ENCODE measurements at places on chromosomes 11 and 22.

- DNase-seq: no peak
These were observed 19.5 kb downstream of the MRGPRD start for GRCh38 chr11:68961245-68961644.

DNA sequence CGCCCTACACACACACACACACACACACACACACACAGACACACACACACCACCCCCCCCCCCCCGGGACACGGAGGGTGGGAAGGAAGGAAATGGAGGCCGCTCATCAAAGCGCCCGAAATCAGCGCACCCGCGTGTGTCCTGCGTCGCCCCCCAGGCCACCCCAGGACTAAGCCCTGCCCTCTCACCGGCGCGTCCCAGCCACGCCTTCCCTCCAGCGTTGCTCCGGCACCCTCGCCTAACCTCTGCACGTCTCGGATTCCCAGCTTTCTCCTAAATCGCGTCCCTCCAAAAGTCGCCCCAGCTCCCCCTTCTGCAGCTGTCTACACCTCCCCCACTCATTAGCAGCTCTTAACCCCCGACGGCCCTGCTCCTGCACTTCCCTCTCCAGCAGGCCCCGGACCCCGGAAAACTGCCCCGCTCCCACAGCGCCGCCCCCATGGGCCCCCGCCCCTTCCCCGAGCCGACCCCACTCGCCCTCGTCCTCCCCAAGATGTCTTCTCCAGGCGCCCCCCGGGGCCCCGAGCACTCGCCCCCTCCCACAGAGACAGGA, 557 bp downstream of the PACSIN2 start:
- no peak for DNase-seq

- no peak for DNase-seq
These were observed 119.7 kb upstream of the CD82 start for GRCh38 chr11:44445500-44446365.

- DNase-seq: no peak
These were observed 2.2 kb downstream of the RNF185 start for GRCh38 chr22:31162015-31162765.

DNA sequence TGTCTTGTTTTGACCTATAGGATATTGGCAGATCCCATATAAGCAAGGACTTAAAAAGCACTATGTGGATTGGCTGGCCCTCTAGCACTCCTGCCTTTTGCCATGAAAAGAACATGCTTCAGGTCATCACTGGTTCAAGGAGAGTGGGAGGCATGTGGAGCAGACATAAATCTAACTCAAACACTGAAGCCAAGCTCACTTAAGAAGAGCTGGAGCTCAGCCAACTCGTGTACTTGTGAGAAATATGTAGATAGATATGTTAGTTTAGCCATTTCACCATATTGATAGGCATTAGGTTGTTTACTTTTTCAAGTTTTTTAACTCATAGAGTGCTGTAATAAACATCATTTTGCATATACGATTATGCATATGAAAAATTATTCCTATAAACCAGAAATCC, 19.9 kb upstream of the BBOX1 start:
- DNase-seq: no peak

DNA sequence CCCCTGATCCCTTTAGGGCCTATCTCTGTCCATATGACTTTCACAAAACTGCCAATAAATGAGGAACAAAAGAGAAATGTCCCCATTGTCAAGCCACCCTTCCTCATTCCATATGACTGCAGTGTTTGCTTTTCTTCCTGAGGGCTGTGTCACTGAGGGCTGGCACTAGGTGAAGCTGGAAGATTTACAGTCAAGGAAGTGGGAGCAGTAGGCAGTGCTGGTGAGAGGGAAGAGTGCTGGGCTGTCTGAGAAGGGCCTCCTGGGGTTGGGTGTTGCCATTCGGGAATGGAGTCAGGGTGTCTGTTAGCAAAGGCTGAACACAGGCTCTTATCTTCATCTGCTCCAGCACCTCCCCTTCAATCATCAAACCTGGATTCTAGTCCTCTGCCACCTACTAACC, 30.9 kb downstream of the INSC start:
- DNase-seq: no peak

DNA sequence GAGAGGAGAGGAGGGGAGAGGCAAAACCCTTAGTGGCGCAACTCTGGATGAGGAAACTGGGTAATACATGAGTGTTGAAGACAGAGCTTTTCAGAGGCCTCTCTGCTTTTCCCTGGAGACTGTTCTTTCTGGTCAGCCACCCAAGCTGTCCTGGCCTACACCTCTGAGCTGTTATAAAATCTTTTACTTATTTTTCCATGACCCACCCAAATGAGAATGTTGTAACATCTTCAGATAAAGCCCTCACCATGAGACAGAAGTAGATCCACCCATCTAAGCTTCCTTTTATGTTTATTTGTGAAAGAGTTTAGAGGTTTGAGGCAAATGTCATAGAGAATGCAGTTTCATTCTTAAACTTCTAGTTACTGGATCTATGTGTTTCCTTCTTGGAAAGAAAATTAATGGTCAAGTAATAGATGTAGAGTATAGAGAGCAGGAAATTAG, 20.3 kb upstream of the APLP2 start:
- no peak for DNase-seq

- no peak for DNase-seq
These were observed 753 bp downstream of the PRPF19 start for GRCh38 chr11:60905551-60906113.

DNA sequence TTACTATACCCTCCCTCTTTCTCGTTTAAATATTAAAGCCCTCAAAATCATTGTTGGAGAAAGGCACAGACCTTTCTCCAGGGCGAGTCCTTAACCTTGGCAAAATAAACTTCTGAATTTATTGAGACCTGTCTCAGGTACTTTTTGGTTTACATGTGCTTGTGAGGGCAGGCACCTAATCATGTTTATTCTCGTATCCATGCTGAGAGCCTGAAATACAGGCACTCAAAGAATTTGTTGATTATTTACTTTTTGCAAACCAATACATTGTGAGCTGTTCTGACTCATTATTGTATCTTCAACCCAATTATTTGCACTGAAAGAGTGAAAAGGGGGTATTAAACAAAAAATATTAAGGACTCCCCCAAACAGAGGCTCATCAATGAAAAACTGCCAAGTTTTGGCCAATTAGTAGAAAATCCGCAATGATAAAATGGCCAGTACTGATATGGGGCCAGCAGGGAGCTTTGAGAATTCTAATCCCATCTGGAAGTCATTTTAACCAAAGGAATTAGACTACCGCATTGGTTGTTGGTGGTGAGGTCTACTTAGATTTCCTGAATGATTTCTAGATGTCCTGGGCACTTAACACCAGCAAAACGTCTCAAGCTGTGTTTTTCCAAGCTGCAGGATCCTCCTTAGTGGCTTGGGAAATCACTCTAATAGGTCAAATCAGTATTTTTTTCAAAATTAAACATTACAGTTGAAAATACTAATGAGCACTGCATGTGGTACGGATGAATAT, 157.3 kb downstream of the SWAP70 start:
- no peak for DNase-seq

- DNase-seq: no peak
These were observed 148.7 kb downstream of the OR4C45 start for GRCh38 chr11:50181334-50181733.

- DNase-seq: no peak
These were observed 86.9 kb downstream of the LDLRAD3 start for GRCh38 chr11:36030731-36031281.

- no peak for DNase-seq
These were observed 301.1 kb downstream of the GUCY1A2 start for GRCh38 chr11:106717222-106717621.

GRCh38 chr11:71340086-71340606, 87.8 kb upstream of the SHANK2 start:
- no peak for DNase-seq

GRCh38 chr11:71342951-71343827, 90.8 kb upstream of the SHANK2 start:
- DNase-seq: no peak

GRCh38 chr11:16043617-16044016, 312.7 kb downstream of the SOX6 start:
- DNase-seq: no peak

DNA sequence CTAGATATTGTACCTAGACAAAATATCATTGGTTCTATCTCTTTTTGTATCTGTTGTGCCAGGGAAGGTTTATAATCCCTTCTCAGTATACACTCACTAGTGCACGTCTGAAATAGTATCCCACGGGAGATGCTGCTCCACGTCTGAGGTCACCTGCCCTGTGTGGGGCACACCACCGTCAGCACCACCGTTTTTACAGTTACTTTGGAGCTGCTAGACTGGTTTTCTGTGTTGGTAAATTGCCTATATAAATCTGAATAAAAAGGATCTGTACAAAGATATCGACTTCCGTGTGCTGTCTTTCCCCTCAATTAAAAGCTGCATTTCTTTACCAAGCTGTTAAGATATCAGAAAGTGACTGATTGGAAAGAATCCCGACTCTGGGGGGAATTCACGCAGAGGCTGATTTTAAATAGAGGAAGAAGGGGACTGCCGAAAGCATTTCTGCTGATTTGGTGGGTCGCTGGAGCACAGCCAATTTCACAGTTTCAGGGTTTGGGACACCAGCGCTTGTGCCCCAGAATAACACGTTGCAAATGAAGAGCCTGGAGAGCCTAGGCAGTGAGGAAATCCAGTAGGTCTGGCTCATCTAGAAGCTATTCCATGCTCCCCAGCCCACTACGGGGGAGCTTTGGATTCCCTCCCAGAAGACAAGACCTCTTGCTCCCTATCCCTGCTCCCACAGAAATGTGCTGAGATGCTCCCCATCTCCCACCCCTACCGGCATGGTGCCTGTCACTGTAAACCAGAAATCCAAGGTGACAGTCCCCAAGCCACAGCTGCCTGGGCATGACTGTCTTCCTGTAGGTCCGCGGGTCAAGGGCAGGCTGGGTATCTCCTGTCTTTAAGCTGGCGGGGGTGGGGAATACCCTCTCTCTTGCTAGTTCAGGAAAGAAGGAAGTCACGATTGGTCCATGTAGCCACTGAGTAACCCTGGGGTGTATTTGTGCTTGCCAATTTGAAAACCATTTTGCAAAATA, 12.7 kb upstream of the MYO18B start:
- no peak for DNase-seq

- DNase-seq: no peak
These were observed 125.7 kb upstream of the C11orf58 start for GRCh38 chr11:16612566-16613261.

- no peak for DNase-seq
These were observed 1083.5 kb upstream of the TENM4 start for GRCh38 chr11:80524349-80524748.

GRCh38 chr22:25797498-25798290, 55.7 kb downstream of the MYO18B start:
- DNase-seq: no peak

DNA sequence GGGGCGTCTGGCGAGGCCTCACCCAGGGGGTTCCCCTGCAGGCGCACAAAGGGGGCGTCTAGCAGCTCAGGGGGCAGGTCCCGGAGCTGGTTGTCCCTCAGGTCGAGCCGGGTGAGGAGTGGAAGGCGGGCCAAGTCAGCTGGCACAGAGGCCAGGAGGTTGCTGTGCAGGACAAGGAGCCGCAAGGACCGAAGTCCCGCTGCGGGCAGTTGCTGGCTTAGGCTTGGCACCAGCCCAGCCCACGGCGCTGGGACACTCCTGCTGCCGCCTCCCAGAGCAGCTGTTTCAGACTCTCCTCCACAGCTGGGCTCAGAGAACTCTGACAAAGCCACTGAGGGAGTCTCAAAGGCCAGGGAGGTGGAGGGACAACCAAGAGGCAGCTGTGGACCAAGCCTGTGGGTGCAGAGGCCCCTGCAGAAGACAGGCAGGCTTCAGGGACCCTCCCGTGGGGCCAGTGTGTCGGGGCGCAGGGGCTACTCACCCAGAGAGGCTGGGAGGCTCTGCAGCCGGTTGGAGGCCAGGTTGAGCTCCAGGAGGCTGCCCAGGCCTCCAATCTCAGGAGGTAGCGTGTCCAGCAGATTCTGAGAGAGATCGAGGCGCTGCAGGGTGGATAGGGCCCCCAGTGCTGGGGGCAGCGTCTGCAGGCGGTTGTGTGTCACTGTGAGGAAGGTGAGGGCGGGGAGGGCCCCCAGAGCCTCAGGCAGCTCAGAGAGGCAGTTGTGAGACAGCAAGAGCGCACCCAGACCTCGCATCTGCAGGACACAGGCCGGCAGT, 2.2 kb downstream of the PIDD1 start:
- DNase-seq: no peak

DNA sequence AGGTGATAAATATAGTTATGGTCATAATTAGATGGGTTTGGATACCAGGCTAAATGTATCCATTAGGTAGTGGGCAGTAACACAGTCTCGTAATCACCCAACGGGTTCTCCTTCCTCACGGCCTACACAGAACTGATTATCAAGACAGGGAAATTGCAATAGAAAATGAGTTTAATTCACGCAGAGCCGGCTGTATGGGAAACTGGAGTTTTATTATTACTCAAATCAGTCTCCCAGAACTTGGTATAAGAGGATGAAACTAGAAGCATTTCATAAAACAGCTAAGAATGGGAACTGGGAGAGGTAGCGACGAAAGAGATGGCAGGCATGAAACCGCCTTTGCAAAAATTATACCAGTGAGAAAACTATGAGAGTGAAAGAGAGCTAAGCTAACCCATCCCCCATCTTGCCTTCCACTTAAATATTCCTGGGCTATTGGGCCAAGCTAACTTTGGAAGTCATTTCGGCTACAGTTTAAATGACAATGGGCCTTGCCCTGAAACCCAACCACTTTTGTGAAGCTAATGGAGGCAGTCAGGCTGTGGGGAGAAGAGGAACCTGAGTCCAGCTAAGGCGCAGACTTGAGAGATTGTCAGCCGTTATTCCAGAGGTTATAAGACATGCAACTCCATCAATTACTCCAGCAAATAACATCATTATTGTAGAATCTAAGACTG, 29.6 kb downstream of the CTSC start:
- no peak for DNase-seq

DNA sequence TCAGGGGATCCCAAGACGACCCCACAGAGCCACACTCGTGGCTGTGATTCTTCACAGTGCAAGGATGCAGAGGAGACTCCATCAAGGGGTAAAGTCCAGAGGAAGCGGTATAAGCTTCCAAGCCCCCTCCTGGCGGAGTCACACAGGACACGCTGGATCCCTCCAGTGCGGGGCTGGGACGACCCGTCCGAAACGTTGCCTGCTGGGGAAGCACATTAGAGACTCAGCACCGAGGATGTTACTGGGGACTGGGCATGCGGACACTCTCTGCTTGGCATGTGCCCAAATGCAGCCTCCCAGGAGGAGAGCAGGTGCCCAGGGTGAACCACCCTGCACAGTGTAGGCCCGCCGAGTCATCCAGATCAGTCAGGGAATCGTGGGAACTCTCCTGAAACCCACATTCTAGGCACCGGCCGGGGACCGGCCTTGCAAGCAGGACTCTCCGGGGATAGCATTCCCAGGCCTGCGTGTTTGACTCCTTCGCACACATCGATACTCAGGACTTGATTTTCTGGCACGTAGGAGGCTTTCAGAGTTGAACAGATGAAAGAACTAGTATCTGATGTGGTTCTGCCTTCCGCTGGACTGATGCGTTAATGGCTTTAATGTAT, 229.8 kb downstream of the TBC1D22A start:
- no peak for DNase-seq

DNA sequence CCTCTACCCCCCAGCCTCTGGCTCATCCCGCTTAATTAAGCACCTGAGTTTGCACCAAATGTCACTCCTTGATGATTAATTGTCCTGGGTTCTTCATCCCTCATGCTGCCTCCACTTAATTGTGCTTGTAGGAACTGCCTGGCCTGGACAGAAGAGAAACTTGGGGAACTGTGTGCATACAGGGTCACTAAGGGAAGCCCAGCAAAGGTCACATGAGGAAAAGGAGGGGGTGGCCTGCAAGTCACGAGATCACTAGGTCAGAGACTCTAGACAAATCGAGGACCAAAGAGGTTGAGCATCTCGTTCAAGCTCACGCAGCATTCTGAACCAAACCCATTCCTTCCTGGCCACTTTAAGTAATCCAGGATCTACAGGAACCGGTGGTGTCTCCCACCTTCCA, 75.8 kb downstream of the PDE2A start:
- no peak for DNase-seq

- no peak for DNase-seq
These were observed 59.8 kb upstream of the WNT7B start for GRCh38 chr22:46036558-46037408.
